ENCODE measurements at places on chromosomes 5 and 9.

GRCh38 chr9:3894772-3895171 lies 369.0 kb upstream of the RFX3 start:
- H3K4me3 ChIP-seq: no peak overlapping the region
- no peak overlapping the region for H3K27ac ChIP-seq
- no peak for DNase-seq
- no peaks in the 10 kb centered on the region for H3K4me1 ChIP-seq

GRCh38 chr5:133450286-133450685 lies 162.1 kb downstream of the FSTL4 start:
- no peak overlapping the region for H3K27ac ChIP-seq
- no peaks in the 10 kb centered on the region for H3K4me1 ChIP-seq
- DNase-seq: no peak
- H3K27me3 ChIP-seq: peaks cover 3% of the 10 kb centered on the region
- no peaks in the 10 kb centered on the region for H3K36me3 ChIP-seq

DNA sequence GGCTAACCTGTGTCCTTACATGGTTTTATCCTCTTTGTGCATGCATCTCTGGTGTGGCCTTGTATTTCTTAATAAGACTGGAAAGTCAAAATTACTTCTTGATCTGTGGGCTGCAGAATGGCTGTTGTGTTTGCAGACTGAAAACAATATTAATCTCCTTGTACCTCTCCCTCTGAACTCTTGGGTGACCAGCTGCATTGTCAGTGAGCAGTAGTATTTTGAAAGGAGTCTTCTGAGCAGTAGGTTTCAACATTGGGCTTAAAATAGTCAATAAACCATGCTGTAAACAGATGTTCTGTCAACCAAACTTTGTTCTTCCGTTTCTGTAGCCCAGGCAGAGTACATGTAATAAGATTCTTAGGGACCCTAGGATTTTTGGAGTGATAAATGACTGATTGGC lies 26.7 kb upstream of the NIM1K start:
- DNase-seq: no peak
- no peak overlapping the region for H3K4me3 ChIP-seq
- H3K27ac ChIP-seq: no peak overlapping the region
- peaks cover 16% of the 10 kb centered on the region for H3K4me1 ChIP-seq
- peaks cover 51% of the 10 kb centered on the region for H3K36me3 ChIP-seq

DNA sequence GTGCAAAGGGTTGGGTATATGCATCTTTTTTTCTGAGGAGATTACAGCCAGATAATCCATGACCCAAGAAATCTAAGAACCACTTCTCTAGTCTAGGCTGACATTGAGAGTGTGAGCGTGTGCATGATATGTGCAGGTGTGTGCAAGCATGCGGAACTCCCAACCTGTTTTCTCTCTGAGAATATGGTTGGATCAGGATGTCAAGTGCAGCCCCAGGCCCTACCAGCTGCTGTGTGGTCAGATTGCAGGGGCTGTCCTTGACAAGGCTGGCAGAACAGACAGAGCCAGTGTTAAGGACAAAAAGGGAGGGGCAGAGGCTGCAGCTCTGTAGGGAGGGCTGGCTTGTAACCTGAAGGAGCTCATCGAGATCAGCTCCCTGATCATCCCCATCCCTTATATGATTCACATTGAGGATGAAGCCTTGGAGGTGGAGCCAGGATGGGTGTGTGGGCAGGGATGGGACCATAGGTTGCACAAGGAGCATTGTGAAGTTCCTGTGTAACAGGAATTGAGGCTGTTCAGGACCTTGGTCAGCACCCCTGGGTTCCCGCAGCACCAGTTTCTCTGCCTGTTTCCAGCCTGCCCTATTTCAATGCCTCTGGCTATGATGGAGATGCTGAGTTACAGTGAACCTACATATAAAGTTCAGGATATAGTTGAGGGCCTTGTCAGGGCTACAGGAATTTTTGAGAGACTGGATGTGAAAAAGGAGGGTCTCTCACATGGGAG lies 52.6 kb upstream of the ARAP3 start:
- peak; percentile 38 for DNase-seq
- no peaks in the 10 kb centered on the region for H3K36me3 ChIP-seq
- peaks cover 18% of the 10 kb centered on the region for H3K27me3 ChIP-seq
- no peaks in the 10 kb centered on the region for H3K4me1 ChIP-seq
- no peak overlapping the region for H3K27ac ChIP-seq

- no peaks in the 10 kb centered on the region for H3K36me3 ChIP-seq
- DNase-seq: no peak
- no peaks in the 10 kb centered on the region for H3K4me1 ChIP-seq
Measured at GRCh38 chr5:132772291-132773070, 4.6 kb downstream of the SEPTIN8 start.

DNA sequence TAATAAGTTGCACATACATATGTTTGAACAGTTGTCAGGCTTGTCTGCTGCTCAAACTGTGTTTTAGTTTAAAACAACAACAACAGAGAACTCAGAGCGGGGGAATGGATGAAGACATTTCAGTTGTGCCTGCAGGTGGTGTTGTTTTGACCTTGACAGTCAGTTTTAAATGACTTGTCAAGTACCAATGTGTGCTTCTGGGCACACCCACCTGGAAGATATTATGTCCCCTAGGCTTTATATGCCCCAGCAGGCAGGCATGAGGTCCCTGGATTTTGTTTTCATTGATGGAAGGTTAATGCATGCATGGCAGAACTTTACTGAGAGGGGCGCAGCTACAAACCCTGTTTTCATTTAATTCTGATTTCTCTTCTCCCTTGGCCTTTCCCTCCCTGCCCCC lies 84.6 kb downstream of the AOPEP start:
- no peak overlapping the region for H3K27ac ChIP-seq
- no peaks in the 10 kb centered on the region for H3K27me3 ChIP-seq
- H3K36me3 ChIP-seq: peaks cover 17% of the 10 kb centered on the region
- no peak for DNase-seq
- no peak overlapping the region for H3K4me3 ChIP-seq
- H3K4me1 ChIP-seq: peaks cover 15% of the 10 kb centered on the region

- H3K36me3 ChIP-seq: no peaks in the 10 kb centered on the region
- peaks cover 45% of the 10 kb centered on the region for H3K27me3 ChIP-seq
- H3K4me3 ChIP-seq: no peak overlapping the region
Measured at GRCh38 chr9:126561582-126561981, 52.1 kb upstream of the LMX1B start.

DNA sequence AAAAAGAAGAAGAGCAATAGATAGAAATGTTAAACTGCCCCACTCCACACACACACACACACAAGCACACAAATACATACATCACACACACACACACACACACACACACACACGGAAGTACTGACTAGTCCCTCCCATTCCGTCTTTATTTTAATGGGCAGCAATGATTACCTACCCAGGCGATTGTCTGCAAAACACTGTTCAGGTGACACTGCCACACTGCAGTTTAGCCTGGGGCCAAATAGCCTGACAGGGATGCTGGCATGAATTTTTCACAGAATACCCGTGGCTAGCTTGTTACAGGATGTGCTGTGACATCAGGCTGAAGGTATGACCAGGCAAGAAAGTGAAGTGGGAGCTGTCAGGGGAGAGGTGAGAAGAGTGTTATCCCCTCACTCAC lies 86.9 kb downstream of the FRMD3 start:
- H3K4me1 ChIP-seq: no peaks in the 10 kb centered on the region
- H3K36me3 ChIP-seq: peaks cover 2% of the 10 kb centered on the region
- H3K27me3 ChIP-seq: no peaks in the 10 kb centered on the region

DNA sequence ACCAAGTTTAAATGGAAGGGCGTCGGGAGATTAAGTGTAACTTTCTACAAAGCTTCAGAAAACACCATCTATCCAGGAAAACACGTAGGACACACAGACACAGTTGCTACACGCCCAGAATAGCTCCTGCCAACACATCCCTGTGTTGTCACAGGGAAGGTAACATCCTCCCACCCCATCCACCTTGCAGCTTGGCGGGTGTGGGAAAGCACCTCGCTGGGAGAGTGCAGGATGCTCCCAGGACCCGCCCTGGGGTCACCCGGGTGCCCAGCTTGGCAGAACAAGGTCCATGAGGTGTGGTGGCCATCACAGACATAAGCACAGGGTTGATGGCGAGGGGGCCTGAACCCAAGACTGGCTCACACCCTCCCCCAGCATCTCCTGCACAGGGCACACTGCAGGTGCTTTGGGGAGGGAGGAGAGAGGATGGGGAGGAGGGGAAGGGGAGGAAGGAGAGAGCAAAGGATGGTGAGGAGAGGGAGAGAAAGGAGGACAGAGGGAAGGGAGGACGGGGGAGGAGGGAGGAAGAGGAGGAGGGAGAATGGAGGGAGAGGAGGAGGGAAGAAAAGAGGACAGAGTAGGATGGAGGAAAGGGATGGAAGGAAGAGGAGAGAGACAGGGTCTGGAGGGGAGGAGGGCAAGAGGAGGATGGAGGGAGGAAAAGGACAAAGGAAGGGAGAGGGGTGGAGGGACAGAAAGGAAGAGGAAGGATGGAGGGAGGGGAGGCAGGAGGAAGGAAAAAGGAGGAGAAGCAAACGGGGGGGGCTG lies 37.2 kb downstream of the GOLM1 start:
- no peaks in the 10 kb centered on the region for H3K36me3 ChIP-seq
- no peak overlapping the region for H3K4me3 ChIP-seq
- H3K4me1 ChIP-seq: no peaks in the 10 kb centered on the region
- DNase-seq: no peak

- no peak for DNase-seq
- H3K4me1 ChIP-seq: no peaks in the 10 kb centered on the region
- no peak overlapping the region for H3K27ac ChIP-seq
- peaks cover 43% of the 10 kb centered on the region for H3K27me3 ChIP-seq
Measured at GRCh38 chr5:135553688-135554462, 18.1 kb upstream of the NEUROG1 start.

- H3K4me3 ChIP-seq: no peak overlapping the region
- no peak for DNase-seq
- no peak overlapping the region for H3K27ac ChIP-seq
Measured at GRCh38 chr5:34586117-34586885, 69.8 kb upstream of the RAI14 start.

GRCh38 chr5:136235321-136235720 lies 42.4 kb upstream of the SMIM32 start:
- no peaks in the 10 kb centered on the region for H3K36me3 ChIP-seq
- H3K4me1 ChIP-seq: no peaks in the 10 kb centered on the region
- H3K27ac ChIP-seq: no peak overlapping the region
- DNase-seq: no peak
- peaks cover 3% of the 10 kb centered on the region for H3K27me3 ChIP-seq
- H3K4me3 ChIP-seq: no peak overlapping the region

GRCh38 chr5:58072300-58072965 lies 387.5 kb downstream of the PLK2 start:
- no peaks in the 10 kb centered on the region for H3K4me1 ChIP-seq
- no peaks in the 10 kb centered on the region for H3K27me3 ChIP-seq
- no peak overlapping the region for H3K4me3 ChIP-seq
- no peak for DNase-seq
- no peaks in the 10 kb centered on the region for H3K36me3 ChIP-seq

GRCh38 chr9:120562861-120563443 lies 17.0 kb downstream of the CDK5RAP2 start:
- no peak overlapping the region for H3K4me3 ChIP-seq
- DNase-seq: no peak
- no peaks in the 10 kb centered on the region for H3K27me3 ChIP-seq
- no peak overlapping the region for H3K27ac ChIP-seq
- peaks cover 39% of the 10 kb centered on the region for H3K36me3 ChIP-seq

DNA sequence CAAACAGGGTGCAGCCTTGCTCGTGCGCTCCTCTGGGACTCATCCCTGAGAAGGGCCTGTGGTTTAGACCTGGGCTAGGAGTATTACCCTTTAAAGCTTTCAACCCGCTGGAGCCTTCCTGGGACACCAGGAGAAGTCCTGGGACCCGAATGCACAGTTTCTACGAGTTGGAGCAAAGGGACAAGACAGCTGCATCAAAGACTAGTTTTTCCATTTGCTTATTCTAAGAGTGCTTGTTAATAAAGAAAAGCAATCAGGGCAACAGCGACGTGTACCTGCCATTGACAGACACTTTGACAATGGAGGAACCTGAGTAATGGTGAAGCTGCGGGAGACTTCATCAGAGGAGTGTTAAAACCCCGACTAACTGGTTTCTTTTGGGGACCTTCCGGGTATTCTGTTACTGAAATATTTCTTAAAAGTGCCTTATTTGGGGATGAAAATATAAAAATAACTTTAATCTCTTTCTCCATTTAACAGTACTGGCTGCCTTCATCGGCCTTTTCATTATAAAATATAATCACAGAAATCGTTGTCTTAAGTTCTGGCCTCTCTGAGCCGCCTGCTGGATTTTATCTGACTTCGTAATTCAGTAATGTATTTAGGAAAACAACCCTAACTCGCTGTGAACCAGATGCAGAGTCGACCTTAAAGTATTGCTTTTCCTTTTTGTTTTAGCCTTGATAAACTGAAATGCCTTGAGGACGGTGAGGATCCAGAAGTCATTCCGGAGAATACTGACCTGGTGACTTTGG lies 732 bp downstream of the SNAPC3 start:
- H3K36me3 ChIP-seq: peaks cover 25% of the 10 kb centered on the region
- H3K27me3 ChIP-seq: peaks cover 7% of the 10 kb centered on the region
- peaks cover 36% of the 10 kb centered on the region for H3K4me1 ChIP-seq
- DNase-seq: no peak

DNA sequence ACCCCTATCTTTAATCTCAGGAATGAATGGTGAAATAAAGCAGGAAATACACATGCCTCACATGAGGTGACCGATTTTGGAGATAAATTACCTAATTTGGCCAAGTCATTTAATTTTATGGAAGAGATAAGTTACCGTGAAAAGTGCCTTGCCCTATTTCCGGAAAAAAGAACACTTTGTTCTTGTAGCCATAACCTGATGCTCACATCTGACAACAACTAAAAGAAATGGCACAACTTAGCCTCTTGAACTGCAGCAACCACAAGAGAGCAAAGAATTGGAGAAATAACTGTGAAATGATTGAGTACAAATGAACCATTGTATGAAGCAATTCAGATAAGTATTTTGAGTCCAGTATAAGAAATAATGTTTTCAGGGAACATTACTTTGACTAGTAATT lies 628.1 kb upstream of the TYRP1 start:
- H3K27me3 ChIP-seq: no peaks in the 10 kb centered on the region
- no peak overlapping the region for H3K27ac ChIP-seq
- H3K4me3 ChIP-seq: no peak overlapping the region
- DNase-seq: no peak
- no peaks in the 10 kb centered on the region for H3K36me3 ChIP-seq
- no peaks in the 10 kb centered on the region for H3K4me1 ChIP-seq
